ENCODE measurements at places on chromosomes 1 and 21. TPM values are rescaled to one million over a fixed set of nuclear protein-coding genes. Genes with fewer than 3 reads are reported as not detected.
A peak's percentile ranks its signal among the peaks of the same experiment; 100 is the strongest.

GRCh38 chr1:179164494-179164893 is 65.0 kb downstream of the ABL2 start:
- DNase-seq: peak; percentile 91

DNA sequence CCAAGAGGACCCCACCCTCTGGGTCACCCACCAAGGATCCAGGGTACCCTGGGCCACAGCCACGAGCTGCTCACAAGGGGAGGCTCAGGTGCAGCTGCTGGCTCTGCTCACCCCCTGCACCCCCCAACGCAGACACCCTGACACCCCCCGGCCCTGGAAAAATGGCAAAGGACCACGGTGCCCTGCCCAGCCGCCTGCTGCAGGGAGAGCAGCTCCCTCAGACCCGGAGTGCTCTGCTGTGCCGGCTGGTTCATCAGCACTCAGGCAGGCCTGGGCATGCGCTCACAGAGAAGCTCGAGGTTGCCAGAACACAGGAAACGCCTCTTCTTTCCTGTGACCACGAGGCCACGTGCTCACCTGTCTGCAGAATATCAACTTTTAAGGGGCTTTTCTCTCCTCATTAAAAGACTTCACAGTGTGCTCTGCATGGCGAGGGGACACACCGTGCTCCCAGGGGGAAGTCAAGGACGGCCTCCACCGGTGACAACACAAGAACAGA is 4.3 kb upstream of the C1QTNF12 start:
- peak; percentile 83 for DNase-seq

DNA sequence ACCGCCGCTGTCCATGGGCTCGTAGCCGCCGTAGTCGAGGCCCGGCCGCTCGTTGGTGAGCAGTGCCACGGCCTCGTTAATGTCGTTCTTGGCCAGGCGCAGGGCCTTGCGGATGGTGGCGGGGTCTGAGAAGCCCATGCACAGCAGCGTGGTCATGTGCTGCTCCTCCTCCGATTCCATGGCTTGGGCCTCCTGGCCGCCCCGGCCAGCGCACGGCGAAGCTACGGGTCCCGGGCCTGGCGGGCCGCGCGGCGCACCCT is 300 bp downstream of the USP24 start:
- DNase-seq: no peak

DNA sequence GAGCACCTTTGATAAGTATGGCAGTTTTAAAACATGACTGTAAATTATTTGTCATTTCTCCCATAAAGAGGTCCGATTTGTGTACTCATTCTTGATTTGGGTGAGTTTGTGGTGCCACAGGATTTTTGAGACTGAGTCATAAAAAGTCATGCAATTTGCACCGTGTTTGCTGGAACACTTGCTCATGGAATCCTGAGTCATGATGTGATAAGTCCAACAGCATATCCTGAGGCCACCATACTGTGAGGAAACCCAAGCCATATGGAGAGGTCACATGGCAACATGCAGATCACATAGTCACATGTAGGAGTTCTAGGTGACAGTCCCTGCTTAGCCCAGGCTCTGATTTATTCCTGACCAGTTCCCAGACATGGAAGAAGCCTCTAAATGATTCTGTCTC is 40.8 kb upstream of the PRRX1 start:
- peak; percentile 92 for DNase-seq

DNA sequence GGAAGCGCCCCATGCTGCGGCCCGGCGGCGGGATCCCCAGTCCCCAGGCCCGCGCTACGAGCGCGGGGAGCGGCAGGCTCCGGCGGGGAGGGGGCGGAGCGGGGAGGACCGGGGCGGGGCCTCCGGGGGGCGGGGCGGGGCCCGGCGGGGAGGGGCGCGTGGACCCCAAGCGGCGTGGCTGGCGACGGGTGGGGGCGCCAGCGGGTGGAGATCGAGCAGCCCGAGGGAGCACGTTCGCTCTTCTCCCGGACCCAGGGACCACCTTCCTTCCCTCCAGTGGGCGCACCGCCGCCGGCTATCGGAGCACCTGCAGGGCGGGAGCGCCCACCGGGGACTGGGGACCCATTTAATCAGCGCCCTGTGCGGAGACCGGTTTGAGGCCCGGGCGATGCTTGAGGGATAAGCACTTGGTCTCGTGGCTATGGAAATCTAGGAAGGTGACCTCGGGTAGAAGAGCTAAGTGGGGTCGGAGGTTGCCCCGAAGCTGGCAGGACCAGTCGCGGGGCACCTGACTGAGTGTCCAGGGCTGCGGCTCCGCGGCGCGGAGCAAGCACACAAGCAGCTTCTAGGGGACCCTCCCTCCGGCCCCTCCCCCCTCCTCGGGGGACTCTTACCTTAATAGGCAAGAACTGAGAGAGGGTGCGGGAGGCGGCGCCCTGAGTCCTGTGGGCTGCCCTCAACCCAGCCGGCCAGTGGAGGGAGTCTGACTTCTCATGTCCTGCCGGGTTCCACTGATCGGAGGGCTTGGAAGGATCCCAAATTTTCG is at the start of gene TSPAN2:
Gene TSPAN2, minus strand, starts transcription at position 84 of the 766 bp plus-strand sequence. Its CDS starts 71 bp downstream, at position 13.
- DNase-seq: no peak

DNA sequence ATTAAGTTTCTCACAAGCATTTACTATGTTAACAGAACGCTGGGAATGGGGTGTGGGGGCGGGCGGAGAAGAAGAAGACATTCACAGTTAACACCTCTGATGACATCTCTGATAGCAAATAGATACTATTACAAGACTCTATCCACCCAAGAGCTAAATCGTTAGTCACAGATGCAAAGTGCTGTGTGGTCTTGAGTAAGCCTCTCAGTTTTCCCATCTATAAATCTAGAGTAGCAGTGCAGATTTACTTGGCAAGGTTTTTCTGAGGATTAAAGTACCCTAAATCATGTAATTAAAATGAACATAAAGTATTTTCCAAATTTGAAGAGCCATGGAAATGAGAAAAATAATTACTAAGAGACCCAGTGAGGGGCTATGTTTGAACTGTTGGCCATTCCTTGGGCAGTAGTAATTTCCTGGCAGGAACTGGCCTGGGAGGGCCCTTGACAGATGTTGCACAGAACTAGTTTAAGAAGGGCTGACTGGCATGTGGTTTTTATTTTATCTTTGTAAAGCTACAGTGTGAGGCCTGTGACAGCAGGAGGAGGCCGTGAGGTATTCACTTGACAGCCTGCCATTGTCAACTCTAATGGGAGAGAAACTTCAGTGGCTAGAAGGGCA is 58.7 kb upstream of the APOBEC4 start:
- DNase-seq: no peak

GRCh38 chr1:116667575-116668105 is at the start of gene IGSF3:
Gene IGSF3 (minus strand): TSS chr1:116667733. CDS start chr1:116666326, 1,407 bp downstream.
- peak; percentile 72 for DNase-seq

- DNase-seq: peak; percentile 52
Measured at GRCh38 chr1:11384170-11384554, 94.8 kb upstream of the DISP3 start.

GRCh38 chr1:242412921-242413320 is 111.6 kb downstream of the PLD5 start:
- no peak for DNase-seq

DNA sequence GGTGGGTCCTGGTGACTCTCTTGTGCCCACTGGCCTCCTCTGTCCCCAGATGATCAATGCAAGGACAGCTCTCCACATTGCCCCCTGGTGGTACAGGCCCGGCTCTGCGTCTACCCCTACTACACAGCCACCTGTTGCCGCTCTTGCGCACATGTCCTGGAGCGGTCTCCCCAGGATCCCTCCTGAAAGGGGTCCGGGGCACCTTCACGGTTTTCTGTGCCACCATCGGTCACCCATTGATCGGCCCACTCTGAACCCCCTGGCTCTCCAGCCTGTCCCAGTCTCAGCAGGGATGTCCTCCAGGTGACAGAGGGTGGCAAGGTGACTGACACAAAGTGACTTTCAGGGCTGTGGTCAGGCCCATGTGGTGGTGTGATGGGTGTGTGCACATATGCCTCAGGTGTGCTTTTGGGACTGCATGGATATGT is 10.8 kb downstream of the ADAMTSL4 start:
- no peak for DNase-seq

DNA sequence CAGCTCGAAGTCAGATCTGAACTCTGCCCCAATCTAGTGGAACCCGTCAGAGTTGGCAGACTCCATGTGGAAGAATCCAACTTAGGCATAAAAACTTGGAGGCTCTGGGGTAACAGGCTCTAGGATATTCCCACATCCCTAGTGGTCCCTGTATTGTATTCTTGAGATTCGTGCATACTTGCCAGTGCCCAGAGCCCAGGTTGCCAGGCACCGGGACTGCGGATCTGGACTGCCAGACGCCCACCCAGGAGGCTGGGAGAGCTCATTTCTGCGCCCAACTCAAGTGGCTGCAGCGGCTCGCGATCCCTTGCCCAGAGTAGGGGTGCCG is 1.1 kb downstream of the GRIK1 start:
- no peak for DNase-seq

GRCh38 chr1:166939741-166940375 is 35.5 kb downstream of the ILDR2 start:
- no peak for DNase-seq

- DNase-seq: no peak
Measured at GRCh38 chr1:116483481-116484309, 87.1 kb downstream of the CD58 start.

DNA sequence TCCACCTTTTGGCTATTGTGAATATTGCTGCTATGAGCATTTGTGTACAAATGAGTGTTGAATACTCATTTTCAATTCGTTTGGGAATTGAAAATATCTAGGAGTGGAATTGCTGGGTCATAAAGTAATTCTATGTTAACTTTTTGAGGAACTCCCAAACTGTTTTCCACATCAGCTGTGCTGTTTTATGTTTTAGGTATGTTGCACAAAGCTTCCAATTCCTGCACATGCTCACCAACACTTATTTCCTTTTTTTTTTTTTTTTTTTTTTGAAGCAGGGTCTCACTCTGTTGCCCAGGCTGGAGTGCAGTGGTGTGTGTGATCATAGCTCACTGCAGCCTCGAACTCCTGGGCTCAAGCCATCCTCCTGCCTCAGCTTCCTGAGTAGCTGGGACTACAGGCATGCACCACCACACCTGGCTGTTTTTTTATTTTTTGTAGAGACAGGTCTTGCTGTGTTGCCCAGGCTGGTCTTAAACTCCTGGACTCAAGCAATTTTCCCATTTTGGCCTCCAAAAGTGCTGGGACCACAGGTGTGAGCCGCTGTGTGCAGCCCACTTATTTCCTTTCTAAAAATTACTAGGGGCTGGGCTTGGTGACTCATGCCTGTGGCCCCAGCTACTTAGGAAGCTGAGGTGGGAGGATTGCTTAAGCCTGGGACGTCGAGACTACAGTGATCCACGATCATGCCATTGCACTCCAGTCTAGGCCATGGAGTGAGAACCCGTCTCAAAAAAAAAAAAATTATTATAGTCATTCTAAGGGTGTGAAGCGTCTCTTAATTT is 33.4 kb downstream of the TMCC2 start:
- DNase-seq: peak; percentile 58

DNA sequence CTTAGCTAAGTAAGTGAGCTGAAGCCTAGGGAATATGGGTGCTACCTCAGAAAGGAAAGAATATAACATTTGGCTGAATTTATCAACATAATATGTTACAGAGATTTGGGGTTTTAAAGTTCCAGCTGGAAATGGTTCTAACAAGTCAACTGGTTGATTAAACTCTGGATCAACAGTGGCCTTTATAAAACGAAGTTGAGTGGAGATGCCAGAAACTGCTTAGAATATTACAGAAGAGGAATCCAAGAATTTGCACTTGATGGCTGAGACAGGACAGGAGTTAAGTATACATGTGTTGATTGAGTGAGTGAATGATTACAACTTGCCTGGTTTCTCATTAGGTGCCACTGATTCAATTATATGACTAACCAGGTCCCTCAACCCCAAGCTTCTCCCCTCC is 7.4 kb upstream of the ZBTB17 start:
- no peak for DNase-seq

DNA sequence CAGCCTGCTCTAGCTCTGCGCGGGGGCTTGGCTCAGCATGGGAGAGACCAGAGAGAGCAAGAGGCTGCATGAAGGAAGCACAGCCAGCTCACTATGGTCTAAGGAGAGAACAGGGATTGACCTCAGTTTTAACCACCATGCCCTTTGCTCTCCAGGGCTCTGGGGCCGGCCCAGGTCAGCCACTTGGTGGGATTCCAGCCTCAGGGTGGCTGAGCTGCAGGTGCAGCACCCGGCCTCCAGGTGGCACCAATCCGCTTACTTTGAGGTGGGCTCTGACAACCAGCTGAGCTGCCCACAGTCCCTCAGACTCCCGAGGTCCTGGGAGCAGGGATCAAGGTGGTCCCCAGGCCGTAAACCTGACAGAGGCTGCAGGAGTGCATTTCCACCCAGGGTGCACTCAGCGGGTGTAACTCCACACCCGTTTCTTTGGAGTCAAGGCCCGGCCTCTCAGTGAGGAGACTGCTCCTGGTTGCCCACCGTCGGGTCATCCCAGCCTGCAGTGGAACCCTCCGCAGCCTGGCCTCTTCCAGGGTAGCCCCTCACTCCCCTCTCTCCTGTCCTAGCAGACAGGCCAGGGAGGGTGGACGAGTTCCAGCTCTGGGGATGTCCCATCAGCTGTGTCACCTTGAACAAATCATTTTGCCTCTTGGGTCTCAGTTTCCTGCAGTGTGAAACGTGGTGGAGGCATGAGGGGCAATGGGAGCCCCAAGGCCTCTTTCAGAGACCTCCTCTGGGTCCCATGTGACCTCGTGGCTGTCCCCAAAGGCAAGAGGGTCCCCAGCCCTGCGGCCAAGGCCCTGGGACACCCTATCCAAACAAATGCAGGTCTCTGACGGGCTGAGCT is 607 bp upstream of the LGR6 start:
- no peak for DNase-seq

- no peak for DNase-seq
Measured at GRCh38 chr1:157849229-157849875, 7.7 kb upstream of the CD5L start.

GRCh38 chr1:11774753-11775152 is 12.8 kb downstream of the C1orf167 start:
- DNase-seq: no peak

DNA sequence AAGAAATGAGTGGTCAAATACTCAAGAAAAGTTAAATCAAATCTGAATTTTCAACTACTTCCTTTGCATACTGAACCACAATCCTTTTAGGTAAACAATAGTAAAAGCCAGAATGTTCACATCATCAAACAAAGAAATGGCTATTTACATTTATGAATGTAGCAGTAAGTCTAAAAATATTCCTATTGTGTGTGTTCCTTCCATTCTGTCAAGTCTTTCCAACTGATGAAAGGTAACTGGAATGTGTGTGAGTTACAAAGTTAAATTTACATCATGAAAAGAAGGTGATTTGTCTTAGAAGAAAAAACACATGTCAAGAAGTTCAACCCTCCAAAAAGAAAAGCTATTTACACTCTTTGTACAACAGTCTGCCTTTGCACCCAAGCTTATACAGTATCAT is 203.1 kb downstream of the SIPA1L2 start:
- DNase-seq: no peak

DNA sequence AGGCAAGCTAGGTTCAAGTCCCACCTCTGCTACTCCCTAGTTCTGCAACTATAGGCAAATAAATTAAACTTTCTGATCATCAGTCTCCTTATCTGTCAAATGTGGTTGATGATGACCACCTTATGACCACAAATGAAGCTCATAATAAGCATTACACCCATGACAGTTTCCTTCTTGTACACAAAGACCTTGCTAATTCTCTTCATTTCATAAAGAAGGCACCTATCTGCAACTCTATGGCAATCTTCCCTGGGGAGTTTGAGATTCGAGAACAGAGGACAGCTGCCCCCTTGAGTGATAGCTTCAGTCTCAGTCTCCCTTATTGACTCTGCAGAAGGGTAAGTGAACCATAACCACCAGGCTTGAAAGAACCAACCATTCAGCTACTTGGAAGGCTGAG is 503.1 kb upstream of the DAB1 start:
- no peak for DNase-seq

Gene MMP23B
- not detected for polyA plus RNA-seq

Gene AMY1C
- not detected for polyA plus RNA-seq

Gene SUSD4
- 5.8 TPM for polyA plus RNA-seq

Gene GPR25
- not detected for polyA plus RNA-seq

Gene C1QB
- not detected for polyA plus RNA-seq

Gene TMEM50B
- 14.6 TPM for polyA plus RNA-seq
